ENCODE measurements at places on chromosomes 4 and X.

DNA sequence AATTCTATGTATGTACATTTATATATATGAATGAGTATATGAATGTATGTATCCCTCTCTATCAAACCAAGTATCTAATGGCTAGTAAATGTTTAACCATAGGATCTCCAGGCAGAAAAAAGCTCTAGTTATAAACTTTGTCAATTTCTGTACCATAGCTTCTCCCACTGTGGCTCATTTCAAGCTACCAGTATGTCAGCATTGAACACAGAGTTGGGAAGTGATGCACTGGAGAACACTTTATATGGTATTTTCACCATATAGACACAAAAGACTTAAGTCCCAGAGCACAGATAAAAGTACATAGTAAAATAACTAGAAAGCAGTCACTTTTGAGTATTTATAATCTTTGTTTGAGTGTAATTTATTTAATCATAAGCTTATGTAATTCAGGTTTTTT is 53.9 kb upstream of the ATP8A1 start:
- no peak for DNase-seq

DNA sequence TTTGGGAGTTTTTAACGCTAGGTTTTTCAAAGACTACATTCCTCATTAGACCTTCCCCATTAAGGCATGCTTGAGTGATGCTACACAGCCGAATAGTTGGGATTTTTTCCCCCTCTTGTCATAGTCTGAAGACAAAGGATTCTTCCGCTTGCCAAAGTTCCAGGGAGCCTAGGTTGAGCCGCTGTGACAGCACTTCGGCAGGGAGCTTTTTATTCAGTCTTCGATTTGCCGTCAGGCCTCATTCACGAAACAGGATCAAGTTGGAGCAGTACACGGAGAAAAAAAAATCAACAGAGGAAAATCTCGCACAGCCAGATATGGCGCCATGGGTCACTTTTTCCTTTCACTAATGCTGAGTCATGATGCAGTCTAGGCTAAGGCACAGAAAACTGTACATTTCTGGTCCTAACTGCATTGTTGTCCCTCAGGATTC is 24.3 kb downstream of the SHROOM3 start:
- DNase-seq = no peak

DNA sequence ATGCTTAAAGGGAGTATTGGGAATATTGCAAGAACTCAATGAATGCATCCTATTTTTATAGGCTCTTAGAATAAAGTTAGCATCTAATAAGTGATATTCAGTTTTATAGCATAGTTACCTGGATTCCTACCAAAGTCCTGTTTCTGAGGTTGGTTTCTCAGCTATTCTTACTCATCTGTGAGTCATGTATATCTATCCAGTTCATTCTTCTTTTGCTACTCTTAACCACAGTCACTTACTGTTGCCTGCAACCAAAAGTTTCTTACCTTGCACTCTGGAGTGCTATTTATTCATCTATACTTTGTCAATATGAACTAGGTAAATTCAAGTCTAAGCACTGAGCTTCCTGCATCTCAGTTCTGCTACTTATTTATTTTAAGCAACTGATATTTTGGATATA is 322.5 kb downstream of the HS3ST1 start:
- DNase-seq = no peak

DNA sequence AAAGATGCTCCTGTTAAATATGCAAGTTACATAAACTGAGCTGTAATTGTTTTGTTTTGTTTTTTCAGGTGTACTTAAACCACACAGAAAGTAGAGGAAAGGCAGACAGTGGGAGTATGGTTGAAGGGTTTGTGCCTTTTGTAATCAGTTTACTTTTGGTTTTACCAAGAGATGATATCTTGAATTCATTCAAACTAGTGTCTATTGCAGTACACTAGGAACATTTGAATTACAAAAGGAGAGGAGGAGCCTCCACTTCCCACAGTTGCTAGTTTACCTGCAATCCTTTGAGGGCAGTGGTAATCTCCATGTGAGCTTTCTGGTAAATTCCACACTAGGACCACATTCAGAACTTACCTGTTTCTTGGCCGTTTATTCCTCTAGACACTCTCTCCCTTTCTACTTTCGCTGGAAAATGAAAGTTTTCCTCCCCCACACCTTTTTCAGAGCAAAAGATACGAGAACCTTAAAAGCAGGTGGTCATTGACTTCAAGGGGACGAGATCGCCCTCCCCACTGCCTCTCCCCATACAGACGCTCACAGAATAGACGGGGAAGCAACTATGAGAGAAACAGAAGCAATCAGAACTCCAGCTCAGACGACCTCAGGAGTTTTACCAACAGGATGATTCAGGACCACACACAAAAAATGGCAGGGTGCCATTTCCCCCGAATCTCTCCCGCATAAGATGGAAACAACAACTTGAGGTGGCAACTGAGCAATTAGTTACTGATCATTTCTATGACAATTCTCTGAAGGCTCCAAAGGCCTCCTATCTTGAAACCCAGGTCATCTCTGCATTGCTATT is 3.3 kb downstream of the RBM47 start:
- DNase-seq = no peak

DNA sequence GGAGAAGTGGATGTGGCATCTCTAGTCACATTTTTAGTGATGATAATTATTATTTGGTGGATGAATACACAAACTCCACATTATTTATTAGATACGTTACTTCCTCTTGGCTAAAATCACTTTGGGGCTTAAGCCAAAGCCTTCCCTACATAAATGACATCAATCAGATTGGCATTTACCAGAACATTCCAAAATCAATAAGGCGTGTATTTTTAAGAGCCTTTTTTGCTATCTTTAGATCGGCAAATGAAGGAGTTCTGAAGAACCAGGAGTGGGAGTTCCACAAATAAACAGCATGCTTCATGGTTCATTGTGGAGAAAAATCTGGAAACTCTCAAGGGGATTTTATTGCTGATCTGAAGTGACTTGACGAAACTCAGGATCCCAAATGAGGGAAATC is 89.7 kb downstream of the AMELX start:
- no peak for DNase-seq

DNA sequence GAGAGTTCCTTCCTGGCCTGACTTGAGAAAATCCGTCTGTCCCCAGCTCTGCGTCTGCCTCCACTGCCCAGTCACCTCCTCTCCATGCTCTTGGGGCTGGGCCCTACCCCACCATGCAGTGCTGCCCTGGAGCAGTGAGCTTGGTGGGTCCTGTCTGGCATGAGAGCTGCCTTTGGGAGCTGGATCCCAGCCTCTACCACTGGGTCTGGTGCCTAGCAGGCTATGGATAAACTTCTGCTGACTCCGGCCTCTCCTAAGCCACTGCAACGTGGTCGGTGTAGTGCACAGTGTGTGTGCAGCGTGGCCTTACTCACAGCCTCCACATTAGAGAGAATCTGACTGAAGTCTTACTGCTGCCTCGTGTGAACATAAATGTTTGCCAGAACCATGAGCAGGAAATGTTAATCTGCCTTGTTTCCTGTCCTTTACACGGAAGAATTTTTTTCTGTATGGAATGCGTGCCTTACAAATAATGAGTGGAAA is 47.6 kb downstream of the HTT start:
- no peak for DNase-seq

- DNase-seq = no peak
Observed at GRCh38 chr4:121243485-121243884, 79.4 kb upstream of the TNIP3 start.

- DNase-seq = no peak
Observed at GRCh38 chrX:115017455-115017854, at the start of gene IL13RA2. Gene IL13RA2 (minus strand): TSS chrX:115017616. CDS start chrX:115017269, 347 bp downstream.

- no peak for DNase-seq
Observed at GRCh38 chr4:7055990-7056325, 11.9 kb downstream of the GRPEL1 start.

- no peak for DNase-seq
Observed at GRCh38 chrX:14865201-14865600, 7.7 kb downstream of the FANCB start.

Data from NCI-H69 (cell line).